ENCODE measurements at places on chromosomes 3 and 15.
A peak's percentile ranks its signal among the peaks of the same experiment; 100 is the strongest.

DNA sequence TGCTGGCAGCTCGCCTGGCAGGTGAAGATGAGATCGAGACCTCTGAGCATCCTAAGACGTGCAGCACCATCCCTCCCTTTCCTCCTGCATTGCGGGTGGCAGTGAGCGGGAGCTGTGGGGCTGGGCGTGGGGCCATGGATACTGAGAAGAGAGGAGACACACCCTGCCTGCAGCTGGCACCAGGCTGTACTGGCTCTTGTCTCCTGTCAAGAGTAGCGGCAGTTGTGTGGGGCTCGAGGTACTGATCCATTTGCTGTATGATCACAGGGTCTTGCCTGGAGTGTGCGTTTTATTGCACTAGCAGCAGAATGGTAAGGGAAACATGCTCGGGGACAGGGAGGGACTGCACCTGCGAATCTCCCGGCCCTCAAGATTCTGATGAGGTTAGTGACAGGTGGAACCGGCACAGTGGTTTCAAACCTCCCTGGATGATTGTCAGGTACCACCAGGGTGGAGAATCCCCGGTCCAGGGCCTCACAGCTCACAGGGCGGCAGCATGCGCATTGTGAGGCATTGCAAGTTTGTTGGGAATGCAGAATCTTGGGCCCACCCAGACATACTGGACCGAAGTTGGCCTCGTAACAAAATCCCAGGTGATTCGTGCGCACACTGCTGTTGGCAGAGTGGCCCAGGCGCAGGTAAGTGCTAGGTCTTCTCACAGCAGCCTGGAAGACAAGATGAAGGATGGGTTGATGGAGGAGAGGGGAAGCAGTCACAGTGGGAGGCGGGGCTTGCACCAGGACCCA is 14.1 kb downstream of the SYNM start:
- DNase-seq, result no peak

DNA sequence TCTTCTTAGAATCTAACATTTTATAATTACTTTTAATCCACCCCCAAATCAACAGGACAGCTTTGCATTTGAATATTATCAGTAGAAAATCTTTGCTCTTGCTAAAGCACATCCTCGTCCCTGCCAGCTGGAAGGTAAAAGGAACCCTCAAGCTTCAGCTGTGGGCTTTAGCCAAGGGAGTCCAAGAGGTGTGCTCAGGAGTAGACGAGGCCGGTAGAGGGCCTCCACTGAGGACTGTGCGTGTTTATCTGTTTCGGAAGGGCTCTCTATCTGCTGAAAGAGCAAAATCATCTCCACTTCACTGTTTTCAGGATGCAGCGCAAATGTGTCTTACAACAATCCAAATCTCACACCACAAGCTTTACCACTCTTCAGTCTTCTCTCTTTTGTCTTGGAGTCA is 257.4 kb upstream of the IL12A start:
- no peak for DNase-seq

- no peak for DNase-seq
Observed at GRCh38 chr3:152718810-152719209, 116.1 kb upstream of the P2RY1 start.

- DNase-seq, result no peak
Observed at GRCh38 chr3:30733209-30733608, 126.8 kb downstream of the TGFBR2 start.

- DNase-seq, result peak; percentile 13
Observed at GRCh38 chr3:170689893-170690660, 104.2 kb upstream of the SLC7A14 start.

DNA sequence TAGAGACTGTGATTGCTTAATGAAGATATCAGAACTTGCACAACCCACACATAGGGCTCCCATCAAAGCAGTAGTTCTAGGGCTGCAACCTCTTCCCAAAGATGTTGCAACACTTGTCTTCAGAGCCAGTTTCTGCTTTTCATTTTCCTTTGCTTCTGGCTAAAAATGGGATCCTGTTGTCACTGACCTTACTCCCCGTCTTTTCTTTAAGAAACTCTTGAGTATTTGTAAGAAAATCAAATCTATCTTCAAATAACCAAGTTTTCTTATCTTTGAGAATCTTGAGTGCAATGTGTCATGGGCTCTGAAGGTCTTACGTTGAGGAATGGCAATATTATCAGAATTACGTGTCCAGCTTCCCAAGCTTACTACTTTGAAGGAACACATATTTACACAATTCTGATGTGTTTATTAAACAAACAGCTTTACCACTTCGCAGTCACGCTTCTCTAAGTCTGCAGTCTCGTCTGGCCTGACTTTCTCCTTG is 24.1 kb downstream of the CACNA1D start:
- no peak for DNase-seq

- no peak for DNase-seq
Observed at GRCh38 chr3:20051123-20051806, 11.0 kb downstream of the KAT2B start.

DNA sequence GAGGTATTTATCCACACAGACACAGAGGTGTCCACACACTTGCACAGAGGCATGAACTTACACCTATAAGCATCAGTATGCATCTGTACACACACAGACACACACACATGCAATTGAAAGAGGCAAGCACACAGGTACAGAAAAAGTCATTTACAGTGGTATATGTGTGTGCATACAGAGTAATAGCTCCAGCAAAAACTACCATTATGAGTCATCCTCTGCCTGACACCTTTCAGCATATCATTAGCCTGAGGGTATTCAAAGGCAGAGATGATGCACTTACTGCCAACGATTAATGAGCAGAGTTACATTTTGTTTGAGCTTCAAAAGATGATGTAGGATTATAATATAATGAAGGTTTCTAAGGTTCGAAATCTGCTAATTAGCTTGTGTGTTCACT is 100.3 kb upstream of the TPRG1 start:
- DNase-seq, result no peak

GRCh38 chr3:54283470-54283869 is 161.1 kb downstream of the CACNA2D3 start:
- DNase-seq, result no peak

- DNase-seq, result no peak
Observed at GRCh38 chr3:100230710-100231109, 30.1 kb upstream of the TBC1D23 start.

- DNase-seq, result peak; percentile 35
Observed at GRCh38 chr3:30607032-30607833, 832 bp downstream of the TGFBR2 start.

DNA sequence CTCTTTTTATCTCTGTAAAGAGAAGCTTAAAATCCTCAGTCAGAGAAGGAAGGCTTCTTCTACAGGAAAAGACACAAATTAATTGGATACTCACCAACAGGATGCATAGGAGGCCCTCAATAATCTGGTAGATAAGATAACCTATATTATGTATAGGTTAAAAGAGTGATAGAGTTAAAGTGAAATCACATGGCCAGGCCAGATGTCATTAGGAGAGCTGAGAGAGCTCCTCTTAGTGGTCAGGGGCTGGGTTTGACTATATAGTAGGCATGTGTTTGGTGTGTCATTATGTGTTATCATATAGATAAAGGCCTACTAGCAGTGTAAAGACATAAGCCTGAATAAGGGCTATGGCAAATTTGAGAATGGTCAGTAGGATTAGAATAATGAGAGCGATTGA is 479.3 kb downstream of the EPHA3 start:
- no peak for DNase-seq

DNA sequence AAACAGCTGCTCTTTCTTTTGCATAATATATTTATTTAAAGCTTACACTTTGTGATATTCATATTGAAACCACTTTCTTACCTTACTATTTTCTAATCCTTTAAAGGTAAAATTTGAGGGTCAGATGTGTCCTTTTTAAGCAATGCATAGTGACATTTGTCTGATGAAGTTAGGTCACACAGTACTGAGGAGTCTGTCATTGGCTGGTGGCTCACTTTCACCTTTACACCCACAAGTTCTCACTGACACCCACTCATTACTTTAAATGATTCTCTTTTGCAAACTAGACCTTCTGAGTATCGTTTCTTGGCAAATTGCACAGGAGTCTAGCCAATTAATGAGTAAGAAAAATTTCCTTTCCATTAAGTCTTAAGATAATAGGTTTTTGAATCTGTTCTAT is 758.3 kb upstream of the ARPP21 start:
- DNase-seq, result no peak

GRCh38 chr3:52310861-52311575 is 5.1 kb upstream of the DNAH1 start:
- DNase-seq, result no peak

DNA sequence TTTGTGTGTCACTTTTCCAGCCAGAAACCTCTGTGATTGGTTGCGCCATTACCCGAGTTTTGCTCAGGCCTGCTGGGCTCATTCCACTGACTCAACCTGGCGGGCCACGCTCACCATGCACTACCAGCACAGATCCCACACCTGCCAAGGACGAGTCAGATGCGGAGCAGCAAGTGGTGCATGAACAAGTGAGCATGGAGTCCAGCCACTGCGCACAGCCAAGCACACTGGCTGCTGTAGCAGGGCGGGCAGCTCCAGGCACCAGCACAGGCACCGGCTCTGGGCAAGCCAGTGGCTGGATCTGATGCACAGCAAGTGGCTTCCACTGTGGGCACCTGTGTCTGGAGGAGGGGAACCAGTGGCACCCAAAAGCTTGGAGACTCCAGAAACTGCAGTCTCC is 110.4 kb downstream of the CBLB start:
- DNase-seq, result no peak

- DNase-seq, result no peak
Observed at GRCh38 chr15:76140074-76140464, 80.3 kb downstream of the TMEM266 start.

DNA sequence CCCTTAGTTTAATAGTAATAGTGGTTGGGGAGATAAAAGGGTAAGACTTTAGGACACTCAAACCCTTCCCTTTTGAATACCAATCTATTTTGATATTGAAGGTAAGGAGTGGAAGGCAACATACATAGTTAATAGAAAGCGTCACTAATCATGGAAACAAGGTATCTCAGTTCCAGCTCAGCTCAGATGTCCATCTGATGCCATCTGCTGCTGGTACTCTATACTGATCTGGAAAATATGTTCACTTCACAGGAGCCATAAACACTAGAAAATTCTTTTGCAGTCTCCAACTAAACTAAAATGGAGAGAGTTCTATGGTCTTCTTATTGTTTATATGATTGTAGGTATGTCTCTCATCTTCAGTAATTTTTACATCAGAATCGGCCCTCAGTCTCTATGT is 1777.1 kb downstream of the OTOL1 start:
- DNase-seq, result no peak

GRCh38 chr3:184808021-184808420 is 3.9 kb upstream of the VPS8 start:
- DNase-seq, result no peak

DNA sequence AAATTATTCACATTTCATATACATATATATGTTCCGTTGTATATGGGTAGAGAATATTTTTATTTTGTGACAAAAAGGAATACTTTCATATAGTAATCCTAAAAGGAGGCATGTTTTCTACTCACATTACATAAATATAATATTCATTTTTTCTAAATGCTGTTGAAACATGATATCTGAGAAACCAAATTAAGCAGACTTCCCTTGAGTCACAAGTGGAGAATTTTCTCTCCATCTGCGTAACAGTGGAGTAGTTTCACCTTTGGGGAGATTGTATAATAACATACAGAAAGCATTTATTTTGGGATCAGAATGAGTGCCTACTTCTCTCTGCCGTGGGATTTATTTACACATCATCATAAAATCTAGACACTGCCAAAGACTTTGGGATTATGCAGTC is 849.8 kb downstream of the NSUN3 start:
- DNase-seq, result no peak

GRCh38 chr3:177144922-177145321 is 52.4 kb downstream of the TBL1XR1 start:
- no peak for DNase-seq

DNA sequence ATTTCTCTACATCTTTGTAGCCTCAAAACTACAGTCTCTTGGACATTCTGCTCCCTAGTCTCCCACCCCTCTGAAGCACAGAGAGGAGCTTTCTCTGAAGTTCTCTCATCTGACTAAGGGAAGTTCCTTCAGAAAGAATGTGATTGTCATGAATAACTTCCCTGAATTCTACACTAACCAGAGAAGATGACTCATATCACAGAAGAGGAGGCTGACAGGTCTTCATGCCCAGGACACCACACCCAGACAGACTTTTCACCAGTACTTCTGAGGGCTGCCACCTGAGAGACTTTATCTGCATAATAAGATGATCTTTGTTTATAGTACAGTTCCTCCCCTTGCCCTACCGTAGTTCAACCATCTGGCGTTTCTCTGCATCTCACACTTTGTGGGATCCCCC is 52.8 kb downstream of the CDIN1 start:
- DNase-seq, result no peak

- DNase-seq, result peak; percentile 18
Observed at GRCh38 chr3:50503504-50504342, at the start of gene CACNA2D2. TSS of gene CACNA2D2 (minus strand) at chr3:50503634. CDS start at chr3:50503423, 211 bp downstream.

DNA sequence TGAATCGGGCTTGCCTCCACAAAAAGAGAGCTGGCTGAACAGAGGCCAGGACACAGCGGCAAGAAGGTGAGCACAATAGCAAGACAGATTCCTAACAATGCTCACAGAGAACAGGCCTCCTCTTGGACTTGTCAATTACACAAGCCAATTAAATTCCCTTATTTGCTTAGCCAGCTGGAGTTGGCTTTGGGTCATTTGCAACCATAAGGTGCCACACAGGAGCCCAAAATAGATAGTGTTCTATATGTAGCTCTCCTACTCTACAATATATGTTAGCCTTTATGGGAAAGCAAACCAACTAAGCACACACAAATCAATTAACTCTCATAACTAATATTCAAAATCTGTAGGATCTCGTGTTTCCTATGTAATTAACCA is 335.6 kb downstream of the FOXP1 start:
- DNase-seq, result no peak

- no peak for DNase-seq
Observed at GRCh38 chr3:30333903-30334302, 272.5 kb upstream of the TGFBR2 start.

GRCh38 chr3:193240436-193240849 is 579 bp upstream of the PLAAT1 start:
- DNase-seq, result no peak

Measured in stimulated activated CD8-positive, alpha-beta memory T cell treated with anti-CD3 and anti-CD28 coated beads, Interleukin-15, amount 100 ng/mL, for 24 hours (primary cell).